ENCODE measurements at places on chromosomes 3 and 15.

GRCh38 chr15:34886134-34886533 is 83.4 kb downstream of the AQR start:
- DNase-seq: no peak

DNA sequence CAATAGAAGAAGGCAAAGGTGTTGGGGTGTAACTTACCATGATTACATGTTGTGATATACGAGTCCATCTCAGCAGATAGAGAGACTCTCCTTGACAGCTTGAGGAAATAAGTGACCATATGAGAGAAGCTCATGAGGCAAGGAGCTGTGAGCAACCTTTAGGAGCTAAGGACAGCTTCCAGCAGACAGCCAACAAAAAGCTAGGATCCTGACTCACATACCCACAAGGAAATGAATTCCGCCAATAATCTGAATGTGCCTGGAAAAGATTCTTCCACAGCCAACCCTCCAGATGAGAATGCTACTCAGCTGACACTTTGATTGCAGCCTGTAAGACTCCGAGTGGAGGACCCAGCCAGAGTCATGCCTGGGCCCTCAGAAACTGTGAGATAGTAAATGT is 339.6 kb upstream of the TPRG1 start:
- no peak for DNase-seq

GRCh38 chr3:20564966-20565365 is 379.0 kb upstream of the SGO1 start:
- no peak for DNase-seq

DNA sequence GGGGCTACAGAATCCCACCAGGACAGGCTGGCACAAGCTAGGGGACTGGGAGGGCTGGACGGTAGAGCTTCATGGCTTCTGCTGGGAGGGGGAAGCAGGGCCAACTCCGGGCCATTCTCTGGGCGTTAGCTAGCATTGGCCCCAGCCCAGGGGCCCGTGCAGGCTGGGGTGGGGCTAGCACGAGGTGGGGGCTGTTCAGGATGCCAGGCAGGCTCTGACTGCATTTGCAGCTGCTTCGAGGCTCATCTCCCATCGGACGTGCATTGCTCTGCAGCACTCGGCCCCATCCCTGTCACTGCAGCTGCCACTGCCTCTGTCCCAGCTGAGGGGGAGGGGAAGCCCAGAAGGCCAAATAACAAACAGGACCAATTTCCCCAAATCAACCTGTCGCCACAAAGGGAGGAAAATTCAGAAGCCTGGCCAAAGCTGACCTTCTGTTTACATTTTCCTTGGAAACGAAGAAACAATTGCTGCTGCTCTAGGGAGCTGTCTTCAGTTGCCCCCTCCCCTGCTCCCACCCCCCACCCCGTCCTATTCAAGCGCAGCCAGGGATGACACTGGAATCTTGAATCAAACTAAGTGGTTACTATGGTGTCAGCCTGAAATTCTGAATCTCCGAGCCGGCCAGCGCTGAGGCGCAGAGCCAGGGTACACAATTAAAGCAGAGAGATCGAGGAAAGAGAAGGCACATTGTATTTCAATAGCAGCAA is 138.8 kb upstream of the PRR20G start:
- DNase-seq: no peak

GRCh38 chr3:71652781-71653413 is 69.4 kb upstream of the FOXP1 start:
- no peak for DNase-seq

DNA sequence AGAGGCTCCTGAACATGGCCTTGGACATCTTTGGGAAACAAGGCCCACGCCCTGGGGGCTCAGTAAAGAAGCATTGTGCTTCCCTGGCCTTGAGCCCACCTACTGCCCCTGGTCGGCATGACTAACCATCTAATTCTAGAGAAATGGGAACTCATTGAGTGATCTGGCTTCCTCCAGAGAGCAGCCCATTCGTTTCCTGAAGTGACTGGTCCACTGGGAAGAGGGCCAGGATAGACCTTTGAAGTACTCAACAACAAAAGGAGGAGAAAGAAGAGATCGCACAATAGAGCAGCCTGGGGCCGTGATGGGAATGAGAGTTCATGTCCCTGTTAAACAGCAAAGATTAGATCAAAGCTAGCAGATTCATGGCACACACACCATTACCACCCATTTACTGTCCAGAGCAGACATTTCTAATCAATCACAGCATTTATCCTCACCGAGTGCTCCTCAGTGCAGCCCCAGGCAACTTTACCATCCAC is 514.4 kb upstream of the PROK2 start:
- no peak for DNase-seq

GRCh38 chr3:13851997-13852637 is 27.8 kb downstream of the WNT7A start:
- no peak for DNase-seq

DNA sequence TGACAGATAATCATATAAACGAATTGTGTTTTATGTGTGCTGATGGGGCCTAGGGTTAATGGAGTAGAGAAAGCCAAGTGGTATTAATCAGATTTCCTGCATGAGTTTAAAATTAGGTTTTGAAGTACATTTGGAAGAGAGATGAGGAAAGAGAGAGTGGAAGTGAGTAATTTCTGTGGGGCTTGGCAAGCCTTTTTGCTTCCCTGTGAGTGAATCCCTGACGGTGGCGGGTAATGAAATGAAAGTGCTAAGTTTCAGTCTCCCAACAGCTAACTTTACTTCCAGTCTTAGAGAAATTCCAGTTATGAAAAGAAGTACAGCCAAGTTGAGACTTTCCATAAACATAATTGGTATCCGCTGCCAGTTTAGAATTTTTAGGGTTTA is 139.4 kb downstream of the BBX start:
- no peak for DNase-seq

GRCh38 chr15:85044894-85045293 is 63.2 kb downstream of the PDE8A start:
- DNase-seq: no peak

- no peak for DNase-seq
These were observed 140.1 kb downstream of the OCA2 start for GRCh38 chr15:27958911-27959578.

- peak; percentile 11 for DNase-seq
These were observed 461 bp downstream of the PCYT1A start for GRCh38 chr3:196287090-196287439.

GRCh38 chr15:66080717-66081398 is 172.7 kb downstream of the MEGF11 start:
- no peak for DNase-seq

- DNase-seq: no peak
These were observed 32.2 kb downstream of the SLC41A3 start for GRCh38 chr3:126051741-126052140.

GRCh38 chr3:169283951-169284350 is 379.6 kb downstream of the MECOM start:
- no peak for DNase-seq

GRCh38 chr15:97061392-97061791 is 730.9 kb downstream of the NR2F2 start:
- DNase-seq: no peak

DNA sequence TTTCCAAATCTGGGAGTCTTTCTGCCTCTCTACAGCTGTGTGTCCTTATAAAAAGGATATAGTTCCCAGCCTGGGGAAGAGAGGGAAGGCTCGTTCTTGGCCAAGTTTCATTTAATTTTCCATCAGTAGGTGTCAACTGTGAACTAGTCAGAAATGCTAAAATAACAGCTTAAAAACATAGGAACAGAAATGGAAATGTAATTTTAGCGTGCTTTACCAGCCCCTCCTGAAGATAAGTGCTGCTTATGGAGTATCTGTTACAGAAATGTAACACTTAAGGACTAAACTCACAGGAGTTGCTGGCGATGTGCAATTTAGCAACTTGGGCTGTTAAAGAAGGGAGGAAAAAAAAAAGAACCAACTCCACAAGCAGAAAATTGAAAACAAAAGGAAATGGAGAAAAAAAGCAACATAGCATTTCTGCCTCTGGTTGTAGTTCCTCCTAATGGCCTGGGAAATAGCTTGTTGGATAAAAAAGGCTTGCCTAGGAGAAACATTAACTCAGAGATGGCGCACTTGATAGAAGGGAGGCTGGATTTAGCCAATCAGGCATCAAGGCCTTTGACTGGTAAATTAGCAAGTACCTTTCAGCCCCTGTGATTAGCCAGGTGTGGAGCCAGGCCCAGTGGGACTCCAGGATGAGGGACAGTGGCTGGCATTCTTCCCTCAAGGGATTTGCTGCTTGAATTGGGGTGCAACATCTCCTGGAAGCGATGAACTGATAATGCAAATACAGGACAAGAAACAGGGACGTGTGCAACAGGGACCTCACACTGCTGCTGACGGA is 84.3 kb downstream of the RPLP1 start:
- DNase-seq: no peak

- DNase-seq: no peak
These were observed 229.4 kb upstream of the AZI2 start for GRCh38 chr3:28577941-28578500.

DNA sequence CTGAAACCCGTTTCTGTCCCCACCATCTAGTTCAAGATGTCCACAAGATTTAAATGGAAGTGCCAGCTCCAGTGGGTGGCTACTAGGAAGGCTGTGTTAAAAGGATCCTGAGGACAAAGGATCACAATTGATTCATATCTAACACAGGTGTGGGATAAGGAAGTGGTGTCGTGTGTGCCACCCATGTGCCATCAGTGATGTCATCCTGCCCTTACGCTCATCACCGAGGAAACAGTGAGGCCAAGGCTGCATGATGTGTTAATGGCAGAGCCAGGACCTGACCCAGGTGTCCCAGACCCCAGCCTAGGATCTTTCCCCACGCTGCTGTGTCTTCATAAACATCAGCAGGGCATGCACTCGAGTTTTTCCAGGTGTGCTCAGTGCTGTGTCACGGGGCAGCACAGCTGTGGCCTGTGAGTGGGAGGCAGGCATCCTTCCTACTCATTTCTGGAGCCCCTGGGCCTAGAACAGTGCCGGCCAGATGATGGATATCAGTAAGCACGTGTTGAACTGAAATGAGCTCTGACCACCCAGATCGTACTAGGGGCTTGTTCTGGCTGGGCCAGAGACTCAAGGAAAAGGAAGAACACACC is 10.6 kb upstream of the TGM5 start:
- DNase-seq: no peak

GRCh38 chr15:93257920-93258319 is 168.9 kb upstream of the RGMA start:
- DNase-seq: no peak

- DNase-seq: no peak
These were observed 17.3 kb upstream of the NCK1 start for GRCh38 chr3:136844724-136845123.

- no peak for DNase-seq
These were observed 123.4 kb downstream of the CHSY1 start for GRCh38 chr15:101128221-101129015.

DNA sequence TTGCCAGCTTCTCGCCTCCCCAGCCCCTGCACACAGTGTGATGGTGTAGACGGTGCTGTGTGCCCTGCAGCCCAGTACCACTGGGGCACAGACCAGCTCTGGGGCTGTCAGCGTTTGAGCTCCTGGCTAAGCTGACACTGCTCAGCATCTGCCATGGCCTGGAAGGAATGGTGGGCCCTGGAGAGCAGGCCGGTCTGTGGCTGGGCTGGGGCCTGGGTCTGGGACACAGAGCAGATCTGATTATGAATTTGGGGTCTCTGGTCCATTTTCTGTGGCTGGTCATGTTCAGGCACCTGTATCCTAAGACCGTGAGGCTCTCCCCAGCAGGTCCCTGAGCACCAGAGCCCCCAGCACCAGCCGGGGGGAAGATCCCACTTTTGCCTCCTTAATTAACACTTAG is 34.7 kb downstream of the HCN4 start:
- DNase-seq: no peak

- no peak for DNase-seq
These were observed 226.3 kb downstream of the MCTP2 start for GRCh38 chr15:94457661-94458060.
